NCI-H526 (cell line): ENCODE measurements at places on chromosomes 1 and 21.

DNA sequence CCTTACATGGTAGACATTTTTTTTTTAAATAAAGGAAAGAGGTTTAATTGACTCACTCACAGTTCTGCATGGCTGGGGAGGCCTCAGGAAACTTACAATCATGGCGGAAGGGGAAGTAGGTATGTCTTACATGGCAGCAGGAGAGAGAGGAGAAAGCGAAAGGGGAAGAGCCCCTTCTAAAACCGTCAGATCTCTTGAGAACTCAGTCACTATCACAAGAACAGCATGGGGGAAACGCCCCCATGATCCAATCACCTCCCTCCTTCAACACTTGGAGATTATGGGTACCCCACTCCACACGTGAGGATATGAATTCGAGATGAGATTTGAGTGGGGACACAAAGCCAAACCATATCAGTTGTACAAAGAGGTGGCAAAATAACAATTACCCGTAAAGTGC, 301.7 kb downstream of the GRIK1 start:
- DNase-seq: no peak

- DNase-seq: no peak
Measured at GRCh38 chr1:173042806-173043205, 7.9 kb downstream of the TNFSF18 start.

DNA sequence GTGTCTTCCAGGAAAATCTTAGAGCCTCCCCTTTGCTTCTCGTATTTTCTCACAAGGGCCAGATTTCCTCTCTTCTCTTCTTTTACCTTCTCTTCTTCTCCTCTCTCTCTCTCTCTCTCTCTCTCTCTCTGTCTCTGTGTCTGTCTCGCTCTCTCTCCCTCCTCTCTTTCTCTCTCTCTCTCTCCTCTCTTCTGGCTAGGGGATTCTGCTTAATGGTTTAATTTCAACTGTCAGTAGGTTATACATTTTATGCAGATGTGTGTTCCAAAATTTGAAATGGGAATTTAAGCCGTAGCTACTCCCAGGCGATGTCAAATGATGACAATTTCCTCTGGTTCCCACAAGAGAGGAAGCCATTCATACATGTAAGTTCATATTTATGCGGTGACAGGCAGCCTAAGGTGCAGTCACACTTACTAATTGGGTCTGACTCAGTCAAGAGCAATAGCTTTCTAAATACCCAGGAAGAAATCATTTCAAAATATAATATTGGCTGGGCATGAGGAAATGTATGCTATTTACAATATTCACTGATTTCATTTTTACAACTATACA, 1.4 kb downstream of the DSCAM start:
- no peak for DNase-seq

- no peak for DNase-seq
Measured at GRCh38 chr1:234550341-234551031, 59.5 kb downstream of the IRF2BP2 start.

DNA sequence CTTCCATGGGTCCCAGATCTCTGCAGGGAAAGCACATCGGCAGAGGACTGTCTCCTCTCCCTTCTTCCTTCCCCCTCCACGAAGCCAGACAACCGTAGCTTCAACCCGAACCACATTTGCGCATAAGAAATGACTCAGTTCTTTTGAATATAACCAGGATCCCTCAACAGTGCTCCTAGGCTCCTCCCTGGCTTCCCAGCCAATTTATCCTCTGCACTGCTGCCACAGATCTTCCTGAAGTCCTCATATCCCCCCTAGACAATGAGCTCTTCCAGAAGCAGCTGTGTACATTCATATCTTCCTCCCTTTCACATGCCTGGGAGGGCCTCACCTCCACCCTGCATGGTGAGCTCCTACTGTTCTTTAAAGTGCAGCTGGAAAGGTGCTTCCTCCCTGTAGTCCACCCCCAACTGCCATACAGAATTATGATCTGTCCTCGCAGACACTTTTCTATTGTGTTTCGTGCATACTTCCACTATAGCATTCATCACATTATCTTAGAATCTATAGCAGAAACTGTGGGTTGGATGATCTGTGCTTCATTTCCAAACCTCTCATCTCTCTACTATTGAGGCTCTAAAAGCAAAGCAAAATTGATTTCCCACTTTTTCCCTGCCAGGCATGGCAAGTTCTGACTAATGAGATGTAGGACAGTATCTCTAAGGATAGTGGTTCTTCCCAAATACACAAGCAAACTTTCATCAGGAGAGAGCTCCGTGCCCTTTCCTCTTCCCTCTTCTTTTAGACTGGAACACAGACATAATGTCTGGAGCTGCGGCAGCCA, 179.3 kb upstream of the HMGB4 start:
- no peak for DNase-seq

GRCh38 chr1:236952246-236953003, 51.8 kb downstream of the MT1HL1 start:
- no peak for DNase-seq

DNA sequence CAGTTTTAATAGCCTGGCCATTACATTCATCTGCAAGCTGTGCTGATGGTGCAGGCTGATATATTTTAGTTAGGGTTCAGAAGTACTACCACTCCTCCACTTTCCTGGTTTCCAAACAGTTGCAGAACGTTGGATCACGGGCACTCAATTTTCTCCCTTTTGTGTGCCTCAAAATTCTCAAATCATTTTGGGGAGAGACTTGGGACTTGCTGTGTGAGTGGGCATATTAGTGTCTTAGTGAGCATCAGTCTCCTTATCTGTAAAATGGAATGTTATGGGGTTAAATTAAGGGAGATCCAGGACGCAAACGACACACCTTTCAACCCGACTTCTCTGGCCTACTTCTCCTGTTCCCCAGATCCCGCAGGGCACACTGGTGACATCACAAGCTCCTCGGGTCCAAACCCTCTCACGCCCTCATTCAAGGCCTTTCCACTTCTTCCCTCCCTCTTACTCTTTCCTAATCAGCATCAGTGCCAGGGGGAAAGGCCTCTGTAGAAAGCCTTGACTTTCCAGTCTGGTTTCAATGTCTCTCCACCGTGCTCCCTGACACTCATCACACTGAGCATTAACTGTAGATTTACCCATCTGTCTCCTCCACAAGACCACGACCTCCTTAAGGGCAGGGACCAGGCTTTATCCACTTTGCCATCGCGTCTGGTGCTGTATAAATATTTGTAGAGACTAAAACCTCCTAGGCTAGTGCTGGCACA, 1.2 kb downstream of the PIGP start:
- no peak for DNase-seq

GRCh38 chr1:162381383-162381782, at the start of gene C1orf226:
Gene C1orf226, plus strand, starts transcription at chr1:162381728. Its CDS starts 174 bp downstream, at chr1:162381902.
- no peak for DNase-seq

DNA sequence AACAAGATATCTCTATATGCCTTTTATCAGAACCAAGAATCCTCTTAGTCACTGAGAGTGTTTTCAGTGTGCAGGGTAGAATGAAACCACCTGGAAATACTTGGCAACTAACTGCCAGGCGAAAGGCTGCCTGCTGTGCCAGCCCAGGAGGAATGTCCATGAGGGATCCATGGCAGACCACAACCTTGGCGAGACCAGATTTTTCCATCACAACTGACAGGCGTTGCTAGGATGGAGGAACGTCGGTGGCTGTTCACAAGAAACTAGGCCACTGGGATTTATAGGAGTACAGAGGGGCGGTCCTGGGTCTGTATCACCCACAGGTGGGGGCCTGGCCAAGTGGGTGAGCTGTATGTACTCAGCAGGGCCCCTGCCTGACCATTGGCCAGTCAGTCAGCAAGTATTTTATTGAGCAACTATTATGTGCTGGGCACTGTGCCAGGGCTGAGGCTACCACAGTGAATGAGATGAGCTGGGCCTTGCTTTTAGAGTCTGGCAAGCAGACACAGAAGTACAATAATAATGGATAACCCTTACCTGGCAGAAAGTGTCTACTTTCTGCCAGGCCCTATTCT, 199.4 kb downstream of the FOXD2 start:
- no peak for DNase-seq

GRCh38 chr1:52190500-52191252, 48.8 kb downstream of the ZFYVE9 start:
- no peak for DNase-seq

- DNase-seq: peak; percentile 59
Measured at GRCh38 chr1:45243476-45244343, 37.3 kb upstream of the ZSWIM5 start.

- DNase-seq: no peak
Measured at GRCh38 chr1:203189951-203190352, 3.4 kb upstream of the CHI3L1 start.

DNA sequence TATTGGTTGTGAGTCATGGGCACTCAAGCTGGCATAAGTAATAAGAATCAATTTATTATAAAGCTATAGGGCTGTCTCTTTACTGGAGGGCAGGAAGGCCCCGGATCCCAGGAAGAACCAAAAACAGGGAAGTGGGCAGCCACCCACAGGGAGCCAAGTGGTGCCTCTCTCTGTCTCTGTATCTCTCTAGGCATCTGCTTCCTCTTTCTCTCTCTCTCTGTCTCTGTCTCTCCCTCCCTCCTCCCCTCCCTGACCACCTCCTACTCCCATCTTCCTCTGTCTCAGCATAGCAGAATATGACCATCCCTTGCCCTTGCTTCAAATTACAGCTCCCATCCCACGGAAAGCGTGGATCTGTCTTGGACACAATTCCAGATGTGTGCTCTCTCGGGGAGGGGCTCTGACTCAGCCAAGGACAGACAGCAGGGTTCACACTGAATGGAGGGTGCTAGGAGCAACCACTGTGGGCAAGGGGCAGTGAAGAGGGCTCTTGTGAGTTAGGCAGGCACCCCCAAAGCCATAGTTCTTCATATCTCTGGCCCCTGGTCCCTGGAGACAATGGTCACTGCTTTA, 80.4 kb upstream of the LPGAT1 start:
- no peak for DNase-seq

GRCh38 chr21:18951271-18952038, 547.9 kb upstream of the TMPRSS15 start:
- DNase-seq: peak; percentile 53

DNA sequence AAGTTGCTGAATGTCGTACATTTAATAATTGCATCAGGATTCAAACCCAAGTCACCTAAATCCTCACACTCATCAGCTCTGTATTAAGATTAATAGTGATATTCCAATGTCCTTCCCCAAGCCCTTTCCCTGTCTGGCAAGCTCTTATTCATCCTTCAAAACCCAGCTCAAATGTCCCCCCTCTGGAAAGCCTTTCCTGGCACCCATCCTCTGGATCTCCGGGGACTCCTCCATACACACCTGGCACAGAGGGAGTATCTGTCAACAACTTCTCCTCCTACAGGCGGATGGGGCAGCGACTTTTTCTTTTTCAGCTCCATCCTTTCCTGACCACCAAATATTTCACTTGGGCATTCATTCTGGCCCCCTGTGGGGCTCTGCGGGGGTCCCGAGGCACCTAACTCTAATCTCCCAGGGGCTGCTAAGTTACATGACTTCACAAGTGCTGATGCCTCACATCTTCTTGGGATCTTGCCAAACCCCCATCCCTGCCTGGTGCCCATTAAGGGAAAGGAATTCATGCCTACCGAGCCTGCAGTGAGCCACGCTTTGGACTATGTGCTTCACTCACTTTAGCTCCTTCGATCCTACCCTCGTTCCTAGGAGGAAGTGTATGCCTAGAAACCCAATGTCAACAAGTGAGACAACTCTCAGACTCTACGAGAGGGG, 15.2 kb downstream of the TINAGL1 start:
- DNase-seq: no peak

DNA sequence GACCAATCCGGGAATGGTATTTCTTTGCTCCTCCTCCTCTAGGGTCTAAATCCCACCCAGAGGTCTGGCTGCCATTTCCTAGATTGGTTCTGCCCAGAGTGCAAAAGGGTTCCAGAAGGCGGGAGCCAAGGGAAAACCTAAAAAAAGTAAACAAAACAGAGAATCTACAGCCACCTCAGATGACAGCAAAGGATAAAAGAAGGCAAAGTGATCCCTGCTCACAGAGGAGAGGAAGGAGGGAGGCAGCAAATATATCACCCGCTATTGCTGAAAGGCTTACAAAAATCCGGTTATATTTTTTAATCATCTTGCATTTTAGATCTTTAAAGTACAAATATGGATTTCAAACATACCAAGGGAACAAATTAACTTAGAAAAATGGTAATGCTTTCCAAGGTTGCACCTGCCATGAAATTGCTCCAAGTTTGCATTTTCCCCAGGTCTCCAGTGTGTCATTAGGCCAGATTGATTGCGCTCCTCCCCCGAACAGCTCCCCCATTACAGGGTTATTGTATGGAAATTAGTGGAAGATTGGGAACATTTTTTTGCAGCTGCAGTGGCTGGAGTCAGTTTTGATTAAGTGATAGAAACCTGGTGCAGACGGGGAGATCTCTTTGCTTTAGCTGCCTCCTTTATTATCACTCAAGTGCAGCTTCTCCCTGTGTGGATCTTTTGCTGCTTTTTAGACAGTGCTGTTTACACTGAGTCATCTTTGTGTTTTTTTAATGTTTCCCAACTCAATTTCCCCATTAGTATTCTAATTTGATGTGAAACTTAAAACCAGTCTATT, 280.5 kb upstream of the CAMK1G start:
- peak; percentile 31 for DNase-seq

DNA sequence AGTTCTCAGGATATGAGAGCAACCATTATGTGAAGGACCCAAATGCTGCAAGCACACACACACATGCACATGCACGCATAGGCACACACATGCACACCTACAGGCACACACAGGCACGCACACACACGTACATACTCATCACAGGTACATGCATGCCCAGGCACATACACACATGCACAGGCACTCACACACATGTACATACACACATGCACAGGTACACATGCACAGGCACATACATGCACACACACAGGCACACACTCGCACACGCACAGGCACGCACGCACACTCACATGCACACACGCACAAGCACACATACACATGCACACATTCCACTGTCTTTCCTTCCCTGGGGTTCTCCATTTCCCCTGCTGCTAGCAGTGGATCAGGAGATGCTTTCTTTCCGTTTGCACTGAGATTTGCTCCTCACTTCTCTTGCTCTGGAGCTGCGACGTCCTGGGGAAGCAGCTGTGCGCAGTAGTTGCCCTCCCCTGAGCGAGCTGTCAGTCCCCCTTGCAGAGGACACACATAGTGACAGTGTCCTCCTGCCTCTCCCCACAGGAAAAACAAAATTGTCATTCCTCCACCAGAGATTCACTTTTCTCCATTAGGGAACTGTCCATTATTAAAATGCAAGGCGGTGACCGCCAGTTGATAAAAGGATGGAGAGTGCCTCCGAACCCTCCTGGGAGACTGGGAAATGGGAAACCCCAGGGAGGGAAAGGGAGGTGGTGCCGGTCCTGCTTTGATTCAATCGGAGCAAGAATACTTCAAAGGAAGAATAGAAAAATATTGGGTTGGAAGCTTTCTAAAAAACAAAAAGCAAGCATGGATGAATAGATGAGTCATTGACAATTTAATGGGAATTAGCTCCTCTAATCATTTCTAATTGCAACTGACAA, 69.5 kb downstream of the WDR4 start:
- no peak for DNase-seq
